ENCODE measurements at places on chromosomes 3 and 15.

- DNase-seq = no peak
Observed at GRCh38 chr3:185279587-185280138, 25.8 kb upstream of the EHHADH start.

DNA sequence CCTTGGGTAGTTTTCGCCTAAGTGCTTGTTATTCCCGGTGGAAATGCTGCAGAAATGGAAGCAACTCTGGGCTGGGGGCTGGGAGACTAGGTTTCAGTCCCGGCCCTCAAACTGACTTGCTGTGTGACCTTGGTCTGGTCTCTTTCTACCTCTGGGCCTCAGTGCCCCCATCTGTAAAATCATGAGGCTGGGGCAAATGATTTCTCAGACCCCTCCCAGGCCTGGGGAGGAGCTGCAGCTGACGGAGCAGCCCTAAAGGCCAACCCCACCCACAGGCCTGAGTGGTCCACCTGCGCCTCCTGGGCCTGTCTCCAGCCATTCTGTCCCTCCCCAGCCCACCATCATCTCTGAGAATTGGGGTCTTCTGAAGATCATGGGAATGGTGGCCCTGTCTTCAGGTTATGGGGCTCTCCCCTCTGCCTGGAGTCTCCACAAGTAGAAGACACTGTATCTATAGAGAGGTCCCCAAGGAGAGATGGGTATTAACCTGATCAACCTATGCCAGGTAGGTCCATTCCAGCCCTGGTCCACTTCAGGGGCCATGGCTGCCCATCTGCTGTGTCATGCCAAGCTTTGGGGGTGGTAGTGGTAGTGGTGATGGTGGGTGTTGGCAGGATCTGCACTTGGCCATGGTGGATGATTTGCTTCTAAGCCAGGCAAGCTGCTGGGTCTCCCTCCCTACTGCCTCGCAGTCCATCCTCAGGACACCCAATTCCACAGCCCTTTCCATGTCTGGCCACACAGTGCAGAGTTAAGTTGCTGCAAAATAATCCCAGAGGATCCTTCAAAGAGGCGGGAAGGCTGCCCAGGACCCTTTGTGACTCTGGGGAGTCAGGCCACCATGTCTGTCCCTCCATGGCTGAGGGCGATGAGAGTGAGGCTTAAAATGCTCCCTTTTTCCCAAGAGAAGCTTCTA is 46.0 kb downstream of the ITGA11 start:
- DNase-seq = no peak

GRCh38 chr3:46893763-46894162 is 16.2 kb downstream of the PTH1R start:
- DNase-seq = no peak

- DNase-seq = no peak
Observed at GRCh38 chr3:125652349-125652748, 57.1 kb upstream of the OSBPL11 start.

GRCh38 chr3:8554696-8555095 is 53.1 kb downstream of the LMCD1 start:
- no peak for DNase-seq

DNA sequence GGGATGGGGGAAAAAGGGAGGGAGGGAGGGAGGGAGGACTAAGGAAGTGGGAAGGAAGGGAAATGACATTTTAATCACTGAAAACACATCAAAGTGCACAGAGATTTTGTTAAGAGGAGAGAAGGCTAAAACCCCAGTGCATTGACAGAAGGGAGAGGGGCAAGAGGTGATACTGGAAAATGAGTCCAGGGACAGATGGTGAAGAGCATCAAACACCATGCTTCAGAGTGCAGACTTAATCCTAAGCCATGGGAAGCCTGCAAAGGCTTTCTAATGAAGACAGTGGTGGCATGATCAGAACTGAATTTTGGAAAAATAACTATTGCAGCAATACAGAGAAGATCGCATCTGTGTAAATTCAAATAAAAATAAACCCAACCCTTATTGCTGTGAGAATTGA is 41.8 kb downstream of the HGD start:
- DNase-seq = no peak

GRCh38 chr15:71148048-71148447 is 32.8 kb downstream of the THSD4 start:
- DNase-seq = no peak

DNA sequence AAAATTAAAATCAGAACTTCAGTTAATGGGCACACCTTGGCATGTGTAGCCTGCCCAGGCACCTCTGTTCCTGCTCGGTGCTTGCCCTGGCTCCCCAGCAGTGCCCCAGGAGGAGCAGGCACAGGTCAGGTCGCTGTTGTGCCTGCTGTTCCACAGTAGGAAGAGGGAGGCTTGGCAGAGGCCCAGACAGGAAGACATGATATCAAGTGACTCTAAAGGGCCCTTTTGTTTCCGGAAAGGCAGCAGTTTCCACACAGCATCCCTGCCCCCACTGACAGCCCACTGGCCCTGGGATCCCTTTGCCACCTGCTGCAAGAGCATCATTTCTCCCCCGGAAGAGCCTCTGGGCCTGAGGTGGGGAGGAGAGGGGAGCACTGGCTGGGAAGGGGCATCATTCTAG is 40.5 kb upstream of the HES1 start:
- no peak for DNase-seq

DNA sequence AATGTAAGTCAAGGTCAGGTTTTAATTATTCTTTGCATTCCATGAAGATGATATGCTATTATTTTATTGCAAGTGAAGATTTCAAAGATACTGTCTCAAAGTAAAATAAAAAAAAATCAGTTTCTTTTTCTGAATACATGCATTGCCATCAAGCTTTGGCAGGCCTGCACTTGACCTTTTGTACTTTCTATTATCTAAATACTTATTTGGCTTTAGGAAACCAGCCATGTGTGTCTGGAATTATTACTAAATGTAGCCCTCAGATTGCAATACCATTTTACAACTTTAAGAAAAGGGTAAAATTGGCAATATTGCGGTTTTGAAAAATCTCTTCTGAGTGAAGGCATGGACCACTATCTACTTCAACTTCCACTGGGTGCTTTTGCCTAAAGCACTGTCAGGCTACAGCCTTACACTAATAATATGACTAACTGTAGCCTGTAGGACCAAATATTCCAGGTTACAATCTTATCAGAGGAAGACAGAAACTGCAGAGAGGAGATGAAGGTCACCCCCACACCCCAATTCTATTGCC is 349.4 kb upstream of the DCBLD2 start:
- DNase-seq = no peak

DNA sequence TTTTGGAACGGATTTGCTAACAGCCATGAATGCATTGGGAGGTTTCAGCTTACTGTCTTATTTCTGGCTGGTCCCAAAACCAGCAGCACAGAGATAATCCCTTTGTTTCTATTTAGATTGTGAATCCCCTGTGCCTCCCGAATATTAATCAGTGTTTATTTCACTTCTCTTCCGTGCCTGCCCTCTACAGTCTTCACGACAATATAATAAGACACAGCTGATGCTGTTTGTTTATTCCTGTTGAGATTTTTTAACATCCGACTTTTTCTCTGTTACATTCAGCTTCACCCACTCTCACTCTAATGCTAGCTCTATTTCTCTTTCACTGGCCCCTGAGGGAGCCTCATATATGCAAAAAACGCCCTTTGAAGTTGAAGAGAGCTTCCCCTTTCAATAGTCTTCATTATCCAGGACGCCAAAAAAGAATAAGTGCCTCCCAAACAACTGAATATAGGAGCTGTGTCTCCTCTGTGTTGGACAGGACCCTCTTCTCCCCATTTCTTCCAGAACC is 995.3 kb downstream of the ROBO2 start:
- DNase-seq = no peak

DNA sequence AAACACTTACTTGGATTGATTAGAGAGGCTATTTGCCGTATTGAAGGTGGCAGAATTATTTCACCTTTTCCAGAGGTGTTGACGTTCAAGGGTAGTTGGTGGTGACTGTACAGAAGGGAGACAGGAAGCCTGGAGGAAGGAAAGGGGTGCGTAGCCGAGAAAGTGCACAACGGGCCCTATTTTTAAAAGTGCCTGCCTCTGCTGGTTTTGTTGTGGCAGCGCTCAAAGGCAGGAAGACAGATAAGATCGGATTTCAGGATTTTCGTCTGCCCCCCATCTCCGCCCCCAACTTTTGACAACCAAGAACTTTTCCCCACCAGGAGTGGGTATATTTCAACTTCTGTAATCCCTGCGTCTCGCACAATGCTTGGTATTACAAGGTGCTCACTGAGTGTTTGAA is 38.5 kb downstream of the SMAD3 start:
- no peak for DNase-seq

DNA sequence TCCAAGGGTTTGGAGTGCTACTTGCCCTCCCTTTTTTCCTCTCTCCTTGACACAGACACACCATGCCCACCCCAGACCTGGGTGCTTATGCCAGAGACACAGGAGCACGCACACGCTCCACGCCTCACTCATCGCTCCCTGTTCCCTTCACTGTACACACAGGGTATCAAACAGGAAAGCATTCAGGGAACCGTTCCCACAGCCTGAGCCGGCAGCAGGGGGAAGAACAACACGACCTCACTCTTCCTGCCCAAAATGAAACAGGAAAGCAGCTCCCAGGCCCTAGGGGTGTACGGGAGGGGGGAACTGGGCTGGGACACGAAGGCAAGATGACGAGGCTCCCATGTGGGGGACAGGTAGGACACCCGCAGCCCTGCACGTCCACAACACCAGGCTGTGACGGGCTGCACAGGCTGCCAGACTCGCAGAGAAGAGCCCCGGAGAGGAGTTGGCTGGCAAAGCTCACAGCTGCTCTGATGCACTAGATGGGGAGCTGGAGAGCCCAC is 11.2 kb downstream of the DLL4 start:
- no peak for DNase-seq

- no peak for DNase-seq
Observed at GRCh38 chr15:67579164-67579563, 36.7 kb downstream of the MAP2K5 start.

- DNase-seq = no peak
Observed at GRCh38 chr3:122403489-122403888, 12.4 kb downstream of the WDR5B start.

- DNase-seq = no peak
Observed at GRCh38 chr15:70274908-70275307, 177.2 kb upstream of the TLE3 start.
